ENCODE measurements at places on chromosomes 1 and 21. TPM values are rescaled to one million over a fixed set of nuclear protein-coding genes. Genes with fewer than 3 reads are reported as not detected.
A peak's percentile ranks its signal among the peaks of the same experiment; 100 is the strongest.

DNA sequence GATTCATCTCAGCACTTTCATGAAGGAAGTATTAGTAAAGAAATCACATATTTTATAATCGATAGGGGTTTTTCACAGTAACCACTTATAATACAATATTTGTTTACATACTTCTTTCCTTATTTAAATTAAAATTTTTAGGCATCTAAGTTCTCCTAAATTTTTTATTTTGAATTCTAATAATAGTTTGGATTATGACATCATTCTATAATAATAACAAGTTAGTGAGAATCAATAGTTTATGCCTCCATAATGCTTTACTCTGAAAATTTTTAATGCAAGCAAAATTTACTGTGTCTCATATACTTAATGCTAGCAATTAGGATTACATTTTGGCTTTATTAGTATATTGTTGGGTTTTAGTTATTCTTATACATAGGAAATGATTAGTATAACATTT is 252.2 kb downstream of the ZP4 start:
- DNase-seq: no peak

GRCh38 chr1:226535666-226536065 is 12.9 kb upstream of the STUM start:
- DNase-seq: no peak

GRCh38 chr1:88917321-88918025 is 26.1 kb upstream of the GTF2B start:
- no peak for DNase-seq

Gene C1orf21
- total RNA-seq: 15.8 TPM

Gene CCDC30
- total RNA-seq: 0.18 TPM

GRCh38 chr21:33643658-33644311 is 1.5 kb downstream of the ITSN1 start:
- no peak for DNase-seq

- no peak for DNase-seq
Observed at GRCh38 chr1:60859111-60859510, 223.2 kb upstream of the NFIA start.

DNA sequence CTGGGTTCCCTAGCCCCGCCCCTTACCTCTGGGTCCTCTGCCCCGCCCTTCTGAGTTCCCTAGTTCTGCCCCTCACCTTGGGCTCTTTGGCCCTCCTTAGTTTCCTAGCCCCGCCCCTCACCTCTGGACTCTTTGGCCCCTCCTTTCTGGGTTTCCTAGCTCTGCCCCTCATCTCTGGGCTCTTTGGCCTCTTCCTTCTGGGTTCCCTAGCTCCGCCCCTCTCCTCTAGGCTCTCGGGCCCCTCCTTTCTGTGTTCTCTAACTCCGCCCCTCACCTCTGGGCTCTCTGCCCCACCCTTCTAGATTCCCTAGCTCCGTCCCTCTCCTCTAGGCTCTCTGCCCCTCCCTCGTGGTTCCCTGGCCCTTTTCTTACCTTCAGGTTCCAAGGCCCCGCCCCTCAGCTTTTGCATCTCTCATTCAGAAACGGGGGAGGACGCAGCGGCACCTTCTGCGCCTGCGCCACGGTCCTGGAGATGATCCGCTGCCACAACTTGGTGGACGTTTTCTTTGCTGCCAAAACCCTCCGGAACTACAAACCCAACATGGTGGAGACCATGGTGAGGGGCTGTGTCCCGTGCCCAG is 88.5 kb downstream of the PTPRU start:
- DNase-seq: no peak

GRCh38 chr1:89060091-89060490 is 4.9 kb downstream of the GBP1 start:
- DNase-seq: no peak

GRCh38 chr21:45167796-45168222 is 93.4 kb downstream of the ADARB1 start:
- DNase-seq: peak; percentile 78
